ENCODE measurements at places on chromosomes 3 and 15.

GRCh38 chr15:43948691-43949325, 122.0 kb downstream of the WDR76 start:
- DNase-seq, result no peak

- no peak for DNase-seq
Measured at GRCh38 chr15:98358971-98359370, 289.4 kb upstream of the IGF1R start.

GRCh38 chr3:128572644-128573105, 77.9 kb downstream of the RPN1 start:
- DNase-seq, result no peak

GRCh38 chr3:111853068-111853467, 6.0 kb upstream of the PHLDB2 start:
- DNase-seq, result no peak

DNA sequence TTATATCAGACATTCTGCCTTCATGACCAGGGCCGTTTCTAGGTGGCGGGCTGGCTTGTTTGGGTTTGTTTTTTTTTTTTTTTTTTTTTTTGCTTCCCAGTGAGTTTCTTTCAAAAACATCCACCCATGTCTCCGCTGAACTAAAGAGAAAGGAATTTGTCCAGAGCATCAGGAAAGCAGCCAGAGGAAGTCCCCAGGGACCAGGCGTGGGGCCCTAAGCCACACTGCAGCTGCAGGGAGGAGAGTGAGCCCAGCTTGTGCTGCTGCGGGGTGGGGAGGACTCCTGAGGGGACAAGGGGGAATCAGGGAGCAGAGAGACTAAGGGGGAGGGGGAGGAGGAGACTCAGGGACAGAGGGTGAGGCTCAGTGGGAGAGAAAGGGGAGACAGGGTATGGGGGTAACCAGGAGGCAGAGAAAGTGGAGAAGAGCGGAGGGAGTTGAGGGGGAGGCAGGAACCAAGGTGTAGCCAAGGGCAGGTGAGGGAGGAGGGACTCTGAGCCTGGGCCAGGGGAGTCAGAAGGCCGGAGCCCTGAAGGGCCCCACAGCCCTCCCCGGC, 49.5 kb downstream of the CYP11A1 start:
- no peak for DNase-seq

DNA sequence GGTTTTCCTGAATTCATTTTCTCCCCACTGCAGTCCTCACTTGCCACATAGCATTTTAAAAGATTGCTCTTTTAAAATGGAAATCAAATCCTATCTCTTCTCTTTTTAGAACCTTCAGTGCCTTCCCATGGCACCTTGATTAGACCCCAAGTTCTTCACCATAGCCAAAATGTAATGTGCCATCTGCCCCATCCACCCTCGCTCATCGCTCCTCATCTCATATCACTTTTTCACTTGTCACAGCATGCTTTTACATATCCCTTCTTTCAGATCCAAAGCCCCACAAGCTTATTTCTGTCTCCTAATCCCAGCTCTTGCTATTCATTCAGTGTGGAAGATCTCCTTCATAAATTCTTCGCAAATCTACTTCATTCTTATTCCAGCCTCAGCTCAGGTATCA, 161.7 kb downstream of the CD47 start:
- DNase-seq, result no peak

- no peak for DNase-seq
Measured at GRCh38 chr3:122214711-122215110, 31.2 kb downstream of the CASR start.

- no peak for DNase-seq
Measured at GRCh38 chr3:99681512-99681911, 43.1 kb downstream of the COL8A1 start.

- DNase-seq, result no peak
Measured at GRCh38 chr3:14780927-14781507, 37.7 kb upstream of the FGD5 start.

DNA sequence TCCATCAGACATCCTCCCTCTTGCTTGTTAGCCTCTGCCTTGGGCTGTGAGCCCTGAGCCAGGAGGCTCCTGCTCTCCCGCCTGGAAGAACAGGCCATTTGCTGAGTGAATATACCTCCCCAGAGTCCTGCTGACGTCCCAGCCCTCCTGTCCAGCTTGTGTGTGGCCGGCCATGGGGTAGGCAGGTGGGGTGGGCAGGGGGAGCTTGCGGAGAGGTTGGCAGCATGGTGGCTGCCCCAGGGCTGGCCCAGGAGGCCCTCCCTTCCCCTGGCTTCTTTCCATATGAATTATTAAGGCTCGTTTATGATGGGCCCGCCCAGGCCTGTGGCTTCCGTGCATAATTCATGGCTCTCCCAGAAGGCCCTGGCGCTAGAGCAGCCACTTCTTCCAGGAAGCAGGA, 18.7 kb downstream of the CACNA2D2 start:
- no peak for DNase-seq

- DNase-seq, result no peak
Measured at GRCh38 chr3:33159981-33160380, 46.2 kb downstream of the CRTAP start.

DNA sequence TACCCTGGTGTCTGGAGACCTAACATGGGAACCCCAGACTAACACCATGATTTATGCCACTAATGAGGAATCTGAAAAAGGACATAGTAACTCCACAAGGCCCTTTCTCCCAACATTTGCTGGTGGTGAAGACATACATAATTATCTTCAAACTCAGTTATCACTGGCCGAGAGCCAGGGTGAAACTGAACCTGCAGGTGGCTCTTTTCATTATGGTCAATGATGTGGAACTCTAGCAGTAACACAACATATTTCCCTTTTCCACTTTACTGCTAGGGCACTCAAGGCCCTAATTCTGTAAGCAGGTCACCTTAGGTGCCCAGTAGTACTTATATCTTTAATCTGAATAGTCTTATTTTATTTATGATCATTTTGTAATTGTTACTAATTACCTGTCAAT, 326.4 kb upstream of the SATB1 start:
- DNase-seq, result no peak

GRCh38 chr15:40282869-40283614, at the start of gene ANKRD63:
TSS of gene ANKRD63 (minus strand) at chr15:40283064. CDS start at chr15:40282586, 478 bp downstream.
- DNase-seq, result peak; percentile 20

DNA sequence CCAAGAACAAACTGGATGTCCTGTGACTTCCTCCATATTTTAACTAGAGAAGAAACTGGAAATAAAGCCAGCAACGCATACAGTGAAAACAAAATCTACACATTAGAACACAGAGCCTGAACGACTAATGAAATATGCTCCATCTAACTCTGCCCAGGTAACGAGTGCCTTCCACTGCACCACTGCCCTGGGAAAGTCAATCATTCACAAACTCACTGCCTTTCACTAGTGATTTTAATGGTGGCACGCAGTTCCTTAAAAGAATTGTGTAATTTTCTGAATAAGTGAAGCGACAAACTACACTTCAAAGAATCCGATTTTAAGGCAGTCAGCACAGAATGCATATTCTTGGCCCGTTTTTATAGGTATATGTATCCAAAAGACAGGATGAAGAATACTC, 416.0 kb downstream of the SHQ1 start:
- DNase-seq, result no peak

DNA sequence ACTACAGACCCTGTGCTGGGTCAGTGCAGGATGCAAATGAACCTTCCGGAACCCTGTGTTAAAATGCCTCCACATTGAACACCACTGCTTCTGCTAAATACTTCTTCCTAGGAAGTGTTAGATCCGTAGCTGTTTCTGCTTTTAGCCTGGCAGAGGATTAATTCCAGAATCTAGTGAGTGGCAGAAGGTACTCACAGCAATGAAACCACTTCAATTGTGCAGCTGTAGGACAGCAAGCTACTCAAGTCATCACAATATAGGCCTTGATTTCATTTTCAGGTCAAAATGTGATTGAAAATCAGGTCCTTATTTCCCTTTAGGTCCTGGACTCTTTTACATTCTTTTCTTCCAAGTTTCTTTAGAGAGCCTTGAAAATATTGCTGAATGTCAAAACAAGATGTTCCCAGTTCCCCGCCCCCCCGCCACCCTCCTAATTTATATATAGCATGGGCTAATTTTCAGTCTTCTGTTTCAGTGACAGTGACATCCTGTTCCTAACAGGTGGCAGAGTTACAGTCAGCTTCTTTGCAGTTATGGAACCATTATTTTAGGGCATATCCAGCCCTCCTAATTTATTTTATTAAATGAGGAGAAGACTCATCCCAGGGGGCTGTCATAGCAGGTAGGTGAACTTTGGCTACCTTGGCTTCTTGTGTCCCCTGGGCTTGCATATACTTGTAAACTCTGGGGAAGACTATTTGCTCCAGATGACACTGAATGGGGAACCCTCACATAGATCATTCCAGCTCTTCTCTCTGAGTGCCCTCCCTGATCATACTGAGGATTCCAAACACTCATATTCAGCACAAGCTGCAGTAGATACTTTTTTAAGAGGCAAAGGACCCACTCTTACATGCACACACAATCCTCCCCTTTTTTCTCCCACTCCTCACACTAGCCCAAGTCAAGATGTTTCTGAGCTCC, 28.0 kb upstream of the ARNT2 start:
- no peak for DNase-seq

DNA sequence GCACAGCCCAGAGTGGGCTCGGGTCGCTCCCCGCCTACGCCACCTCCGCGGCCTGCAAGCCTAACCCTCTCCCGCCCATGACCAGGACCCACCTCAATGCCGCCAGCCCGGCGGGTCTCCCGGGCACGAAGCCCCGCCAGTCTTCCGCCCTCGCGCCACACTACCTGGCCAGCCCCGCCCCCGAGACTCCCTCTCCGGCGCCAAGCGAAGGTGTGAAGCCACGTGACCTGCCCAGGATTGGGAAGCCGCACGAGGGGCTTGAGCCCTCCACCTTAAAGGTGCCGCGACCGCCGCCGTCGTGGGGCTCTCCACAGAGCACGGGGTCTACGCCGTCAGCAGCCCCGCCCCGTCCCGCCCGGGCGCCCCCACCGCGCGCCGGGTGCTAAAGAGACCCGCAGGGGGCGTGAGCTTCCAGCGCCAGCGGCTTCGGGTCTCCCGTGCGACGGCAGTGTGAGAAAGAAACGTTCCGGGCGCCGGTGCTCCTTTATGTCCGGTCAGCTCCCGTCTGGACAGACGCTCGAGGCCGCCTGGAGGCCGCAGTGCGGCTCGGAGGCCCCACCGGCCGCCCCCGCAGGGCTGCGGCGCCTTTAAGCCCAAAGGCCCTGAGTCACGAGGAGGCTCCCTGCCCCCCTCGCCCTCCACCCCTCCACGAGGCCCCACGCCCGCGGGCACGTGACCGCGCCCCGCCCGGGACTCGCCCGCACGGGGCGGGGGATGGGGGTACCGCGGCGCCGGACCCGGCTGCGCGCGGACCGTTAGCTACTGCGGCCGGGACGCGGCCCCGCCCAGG, at the start of gene CPEB1:
CPEB1 (minus strand) TSS at position 319 of the 790 bp plus-strand sequence. CDS start 18,904 bp downstream, outside the sequence.
- DNase-seq, result peak; percentile 43

GRCh38 chr3:171028025-171028778, 1.7 kb upstream of the SLC2A2 start:
- DNase-seq, result no peak

DNA sequence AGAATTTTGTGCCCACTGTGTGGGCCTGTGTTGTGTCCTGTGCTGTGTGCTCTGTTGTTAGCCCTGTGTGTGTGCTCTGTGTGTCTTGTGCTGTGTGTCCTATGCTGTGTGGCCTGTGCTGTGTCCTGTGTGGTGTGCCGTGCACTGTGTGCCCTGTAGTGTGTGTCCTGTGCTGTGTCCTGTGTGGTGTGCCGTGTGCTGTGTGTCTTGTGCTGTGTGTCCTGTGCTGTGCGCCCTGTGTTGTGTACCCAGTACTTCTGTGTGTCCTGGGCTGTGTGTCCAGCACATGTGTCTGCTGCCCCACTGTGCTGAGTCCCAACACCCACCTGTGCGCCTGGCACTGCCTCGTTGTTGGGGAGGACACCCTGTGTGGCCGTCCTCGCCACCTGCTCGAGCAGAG, 53.2 kb upstream of the CHRNA7 start:
- no peak for DNase-seq

GRCh38 chr3:99666201-99666600, 27.8 kb downstream of the COL8A1 start:
- DNase-seq, result no peak

GRCh38 chr3:145183261-145183660, 977.7 kb downstream of the PLOD2 start:
- no peak for DNase-seq

DNA sequence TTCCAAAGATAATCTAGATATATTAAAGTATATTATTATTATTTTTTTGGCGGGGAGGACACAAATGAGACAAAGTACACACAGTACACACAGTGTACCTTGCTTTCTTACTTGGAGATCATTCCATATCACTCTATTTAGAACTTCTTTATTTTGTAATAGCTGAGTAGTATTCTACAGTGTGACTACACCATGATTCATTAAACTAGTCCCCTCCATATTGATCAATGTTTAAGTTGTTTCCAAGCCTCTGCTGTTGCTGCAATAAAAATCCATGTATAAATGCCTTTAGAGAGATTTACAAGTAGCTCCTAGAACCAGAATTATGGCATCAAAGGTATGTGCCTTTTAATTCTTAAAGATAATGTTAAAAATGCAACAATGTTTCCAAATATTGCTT, 38.8 kb downstream of the PYGO1 start:
- DNase-seq, result no peak

DNA sequence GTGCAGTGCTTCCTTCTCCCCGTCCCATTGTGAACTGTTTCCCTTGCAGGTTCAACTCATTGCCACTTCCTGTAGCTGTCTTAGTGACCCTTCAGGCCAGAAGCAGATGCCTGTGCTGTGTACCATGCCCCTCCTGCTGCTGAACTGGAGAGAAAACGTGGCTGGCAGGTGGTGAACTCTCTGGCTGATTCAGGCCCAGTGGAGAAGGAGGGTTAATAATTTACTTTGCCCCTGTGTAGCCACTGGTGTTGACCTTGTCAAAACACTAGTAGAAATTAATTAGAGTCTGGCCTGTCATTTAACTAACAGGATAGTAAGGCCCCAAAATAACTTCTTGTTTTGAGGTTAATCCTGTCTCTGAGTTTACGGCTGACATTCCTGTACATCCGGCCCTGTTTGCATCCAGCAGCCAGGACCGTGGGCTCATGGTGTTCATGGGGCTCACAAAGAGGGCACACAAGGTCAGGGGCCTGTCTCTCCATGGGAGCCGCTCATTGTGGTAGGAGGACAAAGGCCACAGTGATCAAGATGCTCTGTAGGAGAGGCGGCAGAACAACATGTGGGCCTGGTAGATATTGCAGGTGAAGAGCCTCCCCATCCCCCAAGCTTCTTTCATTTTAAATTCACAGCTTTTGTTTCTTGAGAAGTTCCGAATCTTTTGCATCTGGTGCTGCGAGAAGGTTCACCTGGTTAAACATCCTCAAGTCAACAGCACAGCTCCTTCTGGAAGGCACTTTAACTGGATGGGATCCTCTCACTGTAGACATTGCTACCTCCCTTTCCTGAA, 101.6 kb downstream of the CGNL1 start:
- no peak for DNase-seq

DNA sequence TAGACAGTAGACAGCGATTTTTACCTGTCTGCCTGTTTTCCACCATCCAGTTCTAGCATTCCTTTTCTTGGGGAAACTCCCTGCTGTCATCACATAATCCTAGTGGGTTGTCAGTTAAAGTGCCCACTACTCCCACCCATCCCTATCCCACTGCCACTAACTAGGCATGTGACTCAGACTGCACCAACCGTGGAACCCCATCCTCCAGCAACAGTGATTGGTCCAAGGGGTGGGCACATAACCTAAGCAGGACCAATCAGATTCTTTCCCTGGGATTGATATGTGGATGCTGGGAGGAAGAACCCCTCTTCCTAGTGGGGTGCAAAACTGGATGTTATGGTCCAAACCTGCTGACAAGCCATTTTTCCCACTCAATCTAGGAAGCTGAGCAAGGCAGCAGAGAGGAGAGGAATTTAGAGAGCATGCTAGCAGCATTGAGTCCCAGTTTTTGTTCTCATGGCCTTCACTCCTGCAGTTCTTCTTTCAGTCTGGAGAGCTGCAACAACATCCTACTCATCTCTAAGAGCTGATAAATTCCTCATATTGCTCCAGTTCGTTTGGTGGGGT, 3.9 kb upstream of the INSYN1 start:
- DNase-seq, result no peak
